ENCODE measurements at places on chromosomes 1 and 21.

- DNase-seq, result no peak
Measured at GRCh38 chr1:30311749-30312148, 411.6 kb downstream of the MATN1 start.

DNA sequence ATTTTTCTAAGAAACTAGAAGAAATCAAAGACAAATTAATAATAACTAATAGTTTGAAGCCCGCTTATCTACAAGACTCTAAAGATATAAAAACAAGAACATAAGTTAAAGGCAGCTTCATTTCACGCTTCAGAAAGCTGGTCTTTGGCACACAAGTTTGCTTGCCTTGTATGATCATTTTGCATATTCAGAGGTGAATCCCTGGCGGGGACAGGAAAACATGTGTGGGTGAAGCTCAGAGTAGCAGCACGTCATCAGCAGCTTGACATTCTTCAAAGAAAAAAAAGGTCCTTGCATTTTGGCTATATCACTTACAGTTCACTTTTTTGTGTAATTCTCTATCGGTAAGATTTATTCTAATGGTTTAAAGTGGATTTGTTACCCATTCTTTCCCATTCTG, 1911.8 kb downstream of the MRPL39 start:
- no peak for DNase-seq

DNA sequence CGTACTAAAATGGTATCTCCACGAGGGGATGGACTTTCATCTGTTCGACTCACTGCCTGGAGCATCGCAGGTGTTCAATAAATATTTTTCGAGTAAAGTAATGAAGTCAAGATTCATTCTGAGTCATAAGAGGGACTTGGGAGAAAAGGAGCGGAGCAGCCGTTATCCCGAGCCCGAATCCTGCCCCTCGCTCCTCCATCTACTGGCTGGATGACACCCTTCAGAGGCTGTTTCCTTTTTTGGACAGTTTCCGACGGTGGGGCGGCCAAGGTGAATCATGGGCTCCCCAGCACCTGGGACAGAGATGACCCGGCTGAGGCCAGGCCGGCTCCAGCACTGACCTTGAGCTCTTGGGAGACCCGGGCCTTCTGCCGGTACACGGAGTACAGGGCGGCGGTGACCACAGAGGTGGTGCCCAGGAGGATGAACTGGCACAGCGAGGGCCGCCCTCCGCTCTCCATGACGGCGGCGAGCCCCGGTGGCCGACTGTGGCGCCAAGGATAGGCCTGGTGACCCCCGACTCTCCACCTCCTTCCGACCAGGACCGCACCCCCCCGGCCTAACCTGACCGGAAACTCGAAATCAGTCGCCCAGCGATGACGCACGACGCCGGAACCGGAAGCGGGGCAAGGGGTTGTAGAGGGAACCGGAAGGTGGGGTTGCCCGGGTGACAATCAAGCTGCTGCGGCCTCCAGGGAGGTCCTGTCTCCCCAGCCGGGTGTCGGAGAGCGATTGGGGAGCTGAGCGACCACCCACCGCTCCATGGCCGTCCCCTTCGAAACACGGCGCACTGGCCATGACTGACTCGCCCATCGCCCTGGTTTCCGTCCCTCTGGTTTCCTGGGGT, at the start of gene MUL1:
TSS of gene MUL1 (minus strand) at position 588 of the 847 bp plus-strand sequence. CDS start at position 461, 127 bp downstream.
- DNase-seq, result peak; percentile 88

GRCh38 chr1:36525166-36525565, 42.5 kb upstream of the CSF3R start:
- DNase-seq, result no peak

DNA sequence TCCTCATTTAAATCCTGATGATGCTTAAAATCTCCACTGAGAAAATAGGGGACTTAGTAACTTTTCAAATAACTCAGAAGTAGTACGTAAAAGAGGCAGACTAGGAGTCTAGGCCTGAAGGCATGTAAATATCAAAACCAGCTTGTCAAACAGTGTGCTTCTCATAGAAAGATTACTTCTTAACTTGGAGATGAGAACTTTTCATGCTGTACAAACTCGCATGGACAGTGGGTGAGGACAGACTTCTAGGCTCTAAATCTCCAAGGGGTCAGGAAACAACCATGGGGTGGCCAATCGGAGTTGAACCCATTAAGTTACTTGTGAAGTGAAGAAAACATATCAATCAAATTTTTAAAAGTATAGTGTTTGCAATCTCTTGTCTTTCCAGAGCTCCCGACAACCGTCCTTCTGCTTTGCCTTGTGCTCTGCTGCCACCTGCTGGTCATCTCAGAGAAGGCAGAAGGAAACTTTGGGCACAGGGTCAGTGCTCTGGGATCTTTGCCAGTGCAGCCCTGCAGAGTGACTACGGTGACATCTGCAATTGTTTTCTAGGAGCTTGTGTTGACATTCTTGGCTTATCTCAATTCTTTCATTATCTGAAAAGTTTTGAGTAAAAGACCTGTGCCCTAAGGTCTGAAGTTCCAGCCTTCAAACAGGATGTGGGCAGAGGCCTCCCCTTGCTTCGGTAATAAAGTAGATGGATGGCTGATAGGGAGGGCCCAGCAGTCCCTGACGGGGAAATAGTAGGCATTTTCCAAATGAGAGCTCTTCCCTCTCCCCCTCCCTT, 105.1 kb upstream of the PDE4B start:
- peak; percentile 70 for DNase-seq

DNA sequence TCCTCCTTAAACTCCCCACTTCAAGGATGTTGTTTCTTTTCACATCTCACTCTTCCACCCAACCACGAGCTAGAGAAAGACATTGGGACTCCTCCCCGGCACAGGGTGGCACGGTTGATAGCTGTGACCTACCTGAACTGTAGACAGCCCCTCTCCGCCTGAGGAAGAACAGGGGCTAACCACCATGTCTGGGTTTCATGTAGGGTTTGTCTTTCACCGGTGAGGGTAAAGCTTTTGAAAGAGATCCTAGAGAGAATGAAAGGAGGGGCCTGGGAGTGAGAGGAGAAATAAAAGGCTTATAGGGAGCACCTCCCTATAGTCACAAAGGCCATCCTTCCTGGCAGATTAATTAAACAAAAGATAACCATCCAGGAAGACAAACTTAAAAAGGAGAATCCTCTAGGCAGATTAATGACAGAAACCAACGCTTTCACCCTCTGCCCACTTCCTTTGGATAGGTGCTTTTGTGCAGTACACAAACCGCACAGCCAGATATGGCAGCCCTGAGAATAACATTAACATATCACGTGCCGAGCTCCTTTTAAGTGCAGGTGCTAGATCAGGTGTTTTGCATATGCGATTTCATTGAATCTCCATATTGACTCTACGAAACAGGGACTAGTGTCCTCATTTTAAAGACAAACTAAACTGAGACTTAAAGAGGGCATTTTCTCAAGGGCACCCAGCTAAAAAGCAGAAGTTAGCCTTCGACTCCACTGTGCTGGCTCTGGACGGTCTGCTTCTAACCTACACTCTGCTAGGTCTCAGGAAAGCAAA, 178.1 kb upstream of the RUNX1 start:
- no peak for DNase-seq

DNA sequence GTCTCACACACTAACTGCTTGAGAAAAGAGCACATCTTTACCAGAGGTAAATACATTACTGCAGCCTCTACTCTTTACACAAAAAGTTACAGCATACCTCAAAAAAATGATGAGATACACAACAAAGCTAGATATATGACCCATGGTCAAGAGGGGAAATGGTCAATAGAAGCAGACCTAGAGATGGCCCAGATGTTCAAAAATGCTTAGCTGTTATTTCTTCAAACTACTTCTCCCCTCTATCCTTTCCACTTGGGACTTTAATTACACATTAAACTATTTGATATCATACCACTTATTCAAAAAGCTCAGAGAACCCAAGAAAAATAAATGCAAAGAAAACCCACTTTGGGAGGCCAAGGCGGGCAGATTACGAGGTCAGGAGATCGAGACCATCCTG, 12.8 kb downstream of the BRWD1 start:
- DNase-seq, result no peak

DNA sequence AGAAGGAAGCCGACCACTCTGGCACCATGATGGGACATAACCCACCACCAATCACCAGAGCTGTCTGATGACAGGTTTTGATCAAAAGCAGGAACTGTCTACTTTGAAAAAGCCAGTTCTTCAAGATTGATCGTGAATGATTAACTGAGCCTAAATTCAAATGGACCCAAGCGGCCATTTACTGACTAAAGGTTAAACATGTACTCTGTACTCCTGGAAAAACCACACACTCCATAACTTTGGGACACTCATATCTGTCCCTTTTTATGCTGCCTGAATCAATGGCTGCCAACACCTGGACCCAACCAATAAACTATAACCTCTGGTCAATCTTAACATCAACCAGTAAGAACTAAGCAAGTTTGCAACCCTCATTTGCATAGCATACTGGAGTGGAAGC, 206.6 kb downstream of the URB2 start:
- DNase-seq, result no peak
